ENCODE measurements at places on chromosomes 11 and 22.

GRCh38 chr11:57641011-57641807 is 8.5 kb downstream of the YPEL4 start:
- peak; percentile 58 for DNase-seq

DNA sequence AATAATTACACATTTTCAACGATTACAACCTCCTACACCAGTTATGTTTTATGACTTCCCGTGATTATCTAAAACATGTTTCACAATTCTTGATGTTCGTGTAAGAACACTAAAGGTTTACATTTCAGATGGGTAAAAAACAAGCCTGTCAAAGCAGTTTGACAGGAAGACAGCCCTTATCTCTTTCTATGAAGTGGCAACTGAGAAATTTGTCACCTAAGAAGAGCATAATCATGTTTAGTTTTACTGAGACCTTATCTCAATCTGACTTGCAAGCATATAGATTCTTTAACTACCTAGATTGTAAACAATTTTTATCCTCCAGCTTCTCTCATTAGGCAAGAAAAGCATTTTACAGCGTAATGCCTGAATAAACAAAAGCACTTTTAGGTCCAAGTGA is 218.4 kb upstream of the ZBED5 start:
- DNase-seq: no peak

GRCh38 chr22:32411402-32411801 is 645 bp downstream of the RTCB start:
- DNase-seq: peak; percentile 30

DNA sequence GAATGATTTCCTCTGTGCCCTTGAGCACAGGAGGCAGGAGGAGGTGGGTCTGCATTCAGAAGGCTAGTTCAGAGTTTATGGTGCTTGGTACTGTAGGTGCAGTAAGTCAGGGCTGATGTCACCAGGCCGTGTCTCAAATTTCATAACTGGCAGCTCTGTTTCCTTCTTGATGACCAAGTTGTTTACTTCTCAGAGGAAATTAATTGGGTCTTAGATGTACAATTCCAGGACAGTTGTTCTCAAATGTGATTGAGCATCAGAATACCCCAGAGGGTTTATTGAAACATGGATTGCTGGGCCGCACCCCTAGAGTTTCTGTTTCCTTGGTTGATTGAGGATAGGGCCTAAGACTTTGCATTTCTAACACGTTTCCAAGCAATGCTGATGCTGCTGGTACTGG is 6.2 kb downstream of the AMOTL1 start:
- DNase-seq: no peak

- no peak for DNase-seq
Measured at GRCh38 chr11:17098038-17098437, 20.6 kb upstream of the RPS13 start.

GRCh38 chr11:87804176-87804575 is 371.1 kb downstream of the RAB38 start:
- peak; percentile 4 for DNase-seq

DNA sequence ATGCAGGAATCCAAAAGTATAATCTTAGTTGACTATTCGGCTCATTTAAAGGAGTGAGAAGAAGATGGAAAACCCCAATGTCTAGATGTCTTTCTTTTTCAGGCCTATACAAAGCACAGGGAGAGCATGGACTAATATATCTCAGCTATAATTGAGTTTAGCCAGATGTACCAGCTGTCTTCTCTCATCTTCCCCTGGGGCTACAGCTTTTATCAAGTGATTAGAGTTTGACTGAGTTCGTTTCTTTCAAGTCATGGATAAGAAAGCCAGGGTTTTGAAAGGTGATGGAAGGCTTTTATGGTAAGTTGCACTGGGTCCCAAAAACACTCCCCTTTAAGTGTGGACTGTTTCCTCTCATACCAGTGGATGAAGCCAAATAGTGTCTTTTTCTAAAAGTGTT is 1172.8 kb upstream of the TENM4 start:
- no peak for DNase-seq

DNA sequence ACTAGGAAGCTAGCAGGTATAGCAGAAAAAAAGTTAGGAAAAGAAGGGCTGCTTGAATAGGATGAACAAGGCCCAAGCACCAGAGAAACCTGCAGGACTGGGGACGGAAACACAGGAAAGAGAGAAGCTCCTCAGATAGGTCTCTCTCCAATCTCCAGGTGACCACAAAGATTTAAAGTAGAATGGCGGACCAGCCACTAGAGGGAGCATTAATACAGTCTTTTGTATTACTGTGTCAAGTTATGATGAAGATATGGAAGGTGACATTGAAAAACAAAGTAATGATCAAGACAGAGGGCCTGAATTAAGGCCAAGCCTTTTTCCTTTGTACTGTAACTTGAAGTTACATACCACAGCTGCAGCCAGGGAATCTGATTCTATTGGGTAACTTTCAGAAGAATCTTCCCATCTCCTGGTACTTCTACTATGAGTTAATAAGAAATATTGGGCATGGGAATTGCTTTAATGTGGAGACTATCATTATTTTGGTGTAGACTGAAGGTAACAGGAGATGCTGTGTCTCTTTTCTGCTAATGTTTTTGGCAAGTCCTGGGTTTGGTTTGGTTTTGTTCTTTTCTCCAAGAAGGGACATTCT is 33.8 kb downstream of the OR2AG2 start:
- DNase-seq: peak; percentile 7

GRCh38 chr11:94788396-94788795 is 20.2 kb downstream of the AMOTL1 start:
- DNase-seq: no peak

DNA sequence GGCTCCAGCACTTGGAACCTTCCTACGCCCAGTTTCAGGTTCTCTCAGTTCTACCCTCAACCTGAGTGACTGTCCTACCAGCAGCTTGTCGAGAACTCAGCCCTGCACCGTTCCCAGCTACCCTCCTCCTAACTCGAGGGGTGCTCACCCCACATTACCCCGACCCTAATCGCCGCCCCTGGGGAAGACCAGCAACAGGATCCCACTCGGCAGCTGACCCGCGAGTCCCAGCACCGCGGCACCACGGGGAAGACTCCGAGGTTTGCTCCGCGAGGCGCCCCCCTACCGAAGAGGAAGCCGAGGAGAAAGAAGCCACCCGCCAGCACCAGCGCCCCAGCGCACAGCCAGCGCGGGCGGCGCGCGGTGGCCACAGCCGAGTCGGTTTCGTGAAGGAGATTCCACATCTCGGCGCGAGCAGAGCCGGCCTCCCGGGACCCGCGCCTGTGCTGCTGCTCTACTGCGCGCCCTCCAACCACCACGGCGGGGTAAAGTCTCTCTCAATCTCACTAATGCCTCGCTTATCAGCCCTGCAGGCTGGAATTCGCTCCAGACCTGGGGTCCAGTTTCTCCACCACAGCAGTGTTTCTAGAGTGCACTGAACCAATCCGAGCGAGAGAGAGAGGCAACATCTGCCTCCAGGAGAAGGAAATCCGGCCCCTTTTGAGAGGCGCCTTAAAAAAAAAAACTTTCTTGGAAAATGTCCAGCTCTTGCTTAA is at the start of gene FOLH1:
FOLH1 (minus strand) TSS at position 597 of the 716 bp plus-strand sequence; CDS start at position 404, 193 bp downstream.
- DNase-seq: peak; percentile 5

GRCh38 chr22:17603668-17604067 is 24.9 kb downstream of the ATP6V1E1 start:
- DNase-seq: no peak

DNA sequence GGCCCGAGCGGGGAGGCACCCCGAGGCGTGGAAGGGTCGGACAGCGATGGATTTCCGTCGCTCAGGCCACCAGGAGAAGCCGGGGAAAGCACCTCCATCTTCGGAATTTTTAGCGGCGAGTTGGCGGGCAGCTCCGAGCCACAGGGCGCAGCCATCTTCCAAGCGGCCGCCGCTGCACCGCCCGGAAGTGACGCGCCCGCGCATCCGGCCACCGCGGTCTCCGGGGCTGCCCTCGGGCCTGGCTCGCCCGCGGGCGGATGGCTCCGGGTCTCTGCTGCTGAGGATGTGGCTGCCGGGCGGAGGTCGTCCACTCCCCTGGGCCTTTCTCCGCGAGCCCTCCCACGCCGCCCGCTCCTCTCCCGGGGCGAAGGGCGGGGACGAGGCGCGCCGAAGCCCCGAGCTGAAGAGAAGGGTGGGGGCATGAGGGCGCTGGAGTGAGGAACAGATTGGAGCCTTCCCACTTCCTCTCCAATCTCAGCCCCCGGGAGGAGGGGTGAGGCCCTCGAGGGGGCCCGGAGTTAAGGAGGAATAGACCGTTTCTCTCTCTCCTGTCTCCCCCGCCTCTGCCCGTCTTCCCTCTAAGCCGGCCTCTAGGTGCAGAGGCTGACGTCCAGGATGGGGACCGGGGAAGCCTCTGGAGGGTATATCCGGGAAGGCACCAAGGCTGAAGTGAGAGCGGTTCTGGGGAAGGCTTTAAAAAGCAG is at the start of gene MSANTD2:
MSANTD2 (minus strand) TSS at position 181 of the 704 bp plus-strand sequence; CDS start at position 155, 26 bp downstream.
- peak; percentile 93 for DNase-seq

- no peak for DNase-seq
Measured at GRCh38 chr22:24532075-24532474, 22.9 kb downstream of the GUCD1 start.

DNA sequence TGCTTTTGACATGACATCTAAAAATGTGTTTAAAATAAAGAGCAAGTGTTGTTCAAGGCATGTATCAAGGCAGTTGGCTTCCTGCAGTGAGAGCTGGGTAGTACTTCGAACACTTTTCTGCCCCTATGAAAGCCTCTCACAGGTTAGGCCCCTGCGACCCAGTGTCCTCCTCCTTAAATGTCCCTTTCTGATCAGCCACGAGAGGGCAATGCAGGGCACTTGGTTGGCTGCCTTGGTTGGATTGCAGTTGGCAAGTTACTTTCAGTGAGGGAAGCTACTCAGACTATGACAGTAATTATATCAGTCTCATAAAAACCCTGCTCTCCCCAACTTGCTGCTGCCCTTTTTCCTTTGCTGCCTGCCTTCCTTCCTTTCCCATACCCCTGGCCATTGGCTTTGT is 743.8 kb downstream of the NTM start:
- DNase-seq: peak; percentile 65

- peak; percentile 80 for DNase-seq
Measured at GRCh38 chr11:132792341-132793140, 739.8 kb downstream of the OPCML start.

GRCh38 chr22:49292909-49293308 is 534.8 kb downstream of the BRD1 start:
- no peak for DNase-seq

DNA sequence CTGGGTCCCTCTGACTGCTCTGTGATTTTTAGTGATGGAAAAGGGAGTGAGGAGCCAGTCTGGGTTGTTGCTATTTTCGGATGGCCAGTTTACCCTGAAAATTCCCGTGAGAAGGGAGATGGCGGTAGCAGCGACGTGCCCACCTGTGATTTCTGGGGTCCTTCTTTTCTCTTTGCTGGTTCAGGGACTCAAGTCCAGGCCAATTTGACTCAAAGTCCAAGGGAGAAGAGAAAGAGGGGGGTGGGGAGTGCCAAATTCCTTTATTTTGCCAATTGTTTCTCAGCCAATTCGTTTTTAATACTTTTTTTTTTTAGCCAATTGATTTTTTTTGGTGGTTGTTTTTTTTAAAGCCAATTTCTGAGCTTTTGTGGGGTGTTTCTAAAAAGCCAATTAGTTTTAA is 6.9 kb downstream of the IGF2 start:
- DNase-seq: peak; percentile 33

DNA sequence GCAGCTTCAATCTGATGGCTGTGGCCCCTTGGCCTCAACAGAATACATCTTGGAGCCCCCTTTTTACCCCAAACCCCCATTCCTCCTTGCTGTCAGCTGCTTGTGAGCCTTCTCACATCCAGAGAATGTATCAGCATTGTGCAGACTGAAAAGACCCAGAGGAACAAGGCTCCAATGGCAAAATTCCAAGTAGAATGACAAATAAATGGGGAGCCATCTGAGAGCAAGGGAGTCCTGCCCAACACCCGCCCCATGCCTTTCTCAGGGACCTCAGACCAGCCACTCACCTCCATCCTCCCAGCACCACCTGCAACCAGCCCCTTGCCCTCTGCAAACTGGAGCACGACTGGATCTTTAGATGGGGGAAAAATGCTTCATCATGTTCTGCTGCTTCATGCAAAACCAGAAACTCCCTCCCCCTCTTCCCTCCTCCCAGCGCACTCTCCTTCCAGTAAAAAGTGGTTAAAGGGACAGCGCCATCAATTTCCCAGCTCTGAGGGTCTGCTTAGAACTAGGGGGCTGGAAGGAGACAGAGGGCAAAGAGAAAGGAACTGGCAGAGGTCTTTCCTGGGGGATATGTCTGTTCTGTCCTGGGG is 2.2 kb upstream of the NEFH start:
- DNase-seq: peak; percentile 59

GRCh38 chr11:3119141-3119821 is 45.8 kb downstream of the OSBPL5 start:
- DNase-seq: peak; percentile 24

DNA sequence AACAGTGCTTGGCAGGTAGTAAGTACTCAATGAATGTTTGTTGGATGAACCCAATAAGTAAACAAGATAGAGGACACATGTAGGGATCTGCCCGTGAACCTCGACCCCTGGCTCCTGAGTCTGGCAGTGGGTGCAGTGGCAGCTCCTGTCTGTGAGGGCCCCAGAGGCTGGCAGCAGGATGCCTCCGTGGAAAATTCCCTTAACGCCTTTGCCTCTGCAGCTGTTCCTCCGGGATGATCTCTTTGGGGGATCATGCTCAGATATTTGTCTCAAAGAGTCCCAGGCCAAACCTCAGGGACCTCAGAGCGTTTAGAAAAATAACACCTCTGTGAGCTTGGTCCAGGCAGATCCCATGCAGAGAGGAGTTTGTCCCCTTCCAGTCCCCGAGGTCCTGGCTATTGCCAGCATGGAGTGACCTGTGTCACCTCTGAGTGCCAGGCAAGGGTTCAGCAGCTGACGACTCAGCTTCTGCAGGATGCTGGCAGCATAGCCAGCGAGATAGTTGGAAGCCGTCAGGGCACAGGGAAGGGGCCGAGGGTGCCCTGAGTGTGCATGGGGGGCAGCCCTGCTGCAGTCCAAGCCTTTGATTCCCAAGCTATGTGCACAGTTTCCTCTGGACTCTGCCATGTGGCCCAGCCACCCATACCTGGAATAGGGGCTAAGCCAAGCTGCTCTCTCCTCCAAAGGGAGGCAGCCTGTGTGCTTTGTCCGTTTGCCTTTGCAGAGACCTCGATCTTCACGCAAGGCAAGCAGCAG is 613 bp upstream of the MCHR1 start:
- no peak for DNase-seq

- no peak for DNase-seq
Measured at GRCh38 chr22:23823331-23823791, 15.4 kb downstream of the DERL3 start.

DNA sequence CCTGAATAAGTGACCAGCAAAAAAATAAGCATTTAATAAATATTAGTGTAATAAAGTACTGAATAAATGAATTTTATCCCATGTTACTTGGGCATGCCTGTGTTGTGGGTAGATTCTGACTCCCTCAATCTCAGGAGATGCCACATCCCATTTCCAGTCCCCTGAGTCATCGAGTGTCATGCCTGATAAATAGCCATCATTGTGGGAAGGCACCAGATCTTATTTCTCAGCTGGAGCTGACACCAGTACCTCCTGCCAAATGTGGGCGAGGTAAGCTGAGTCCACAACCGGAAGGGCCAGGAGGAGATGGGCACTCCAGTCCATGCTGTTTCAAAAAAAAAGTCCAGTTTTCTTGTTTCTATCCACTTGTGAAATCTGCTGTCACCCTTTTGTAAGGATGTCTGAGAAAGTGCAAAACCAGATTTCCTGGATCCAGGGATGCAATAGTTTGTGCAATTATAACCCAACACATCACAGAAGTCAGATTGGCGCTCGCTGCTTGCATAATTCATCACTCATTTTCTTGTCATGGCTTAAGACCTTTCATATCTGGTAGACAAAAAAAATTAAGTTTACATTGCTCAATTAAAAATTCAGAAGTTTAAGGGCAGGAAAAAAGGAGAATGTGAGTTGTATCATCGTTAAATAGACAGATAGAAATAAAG is 311.6 kb downstream of the MIAT start:
- DNase-seq: no peak

GRCh38 chr22:23068832-23069385 is 1.4 kb upstream of the GNAZ start:
- no peak for DNase-seq

All from H7 (cell line).